ENCODE measurements at places on chromosomes 2 and 18.
A peak's percentile ranks its signal among the peaks of the same experiment; 100 is the strongest.

GRCh38 chr2:151334082-151334815, 23.1 kb upstream of the TNFAIP6 start:
- DNase-seq = no peak

GRCh38 chr18:33583901-33584300, 5.9 kb downstream of the ASXL3 start:
- DNase-seq = no peak

DNA sequence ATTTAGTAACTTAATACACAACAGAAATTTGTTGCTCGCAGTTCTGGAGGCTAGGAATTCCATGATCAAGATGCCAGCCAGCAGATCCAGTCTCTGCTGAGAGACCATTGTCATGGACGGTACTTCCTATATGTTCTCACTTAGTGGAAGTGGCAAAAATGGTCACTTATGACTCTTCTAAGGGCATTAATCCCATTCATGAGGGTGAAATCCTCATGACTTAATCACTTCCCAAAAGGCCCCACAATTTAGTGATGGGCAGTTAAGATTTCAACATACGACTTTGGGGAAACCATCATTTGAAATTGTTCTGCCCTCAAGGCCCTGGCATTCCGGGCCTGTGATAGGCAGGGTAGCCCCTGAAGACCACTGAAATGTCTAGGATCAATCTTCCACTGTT, 23.0 kb downstream of the BZW1 start:
- DNase-seq = no peak

GRCh38 chr2:46954951-46955571, 39.5 kb upstream of the MCFD2 start:
- peak; percentile 74 for DNase-seq

GRCh38 chr2:35417293-35417692, 938.3 kb upstream of the CRIM1 start:
- no peak for DNase-seq

- no peak for DNase-seq
Measured at GRCh38 chr2:117199511-117199910, 615.0 kb upstream of the DDX18 start.

DNA sequence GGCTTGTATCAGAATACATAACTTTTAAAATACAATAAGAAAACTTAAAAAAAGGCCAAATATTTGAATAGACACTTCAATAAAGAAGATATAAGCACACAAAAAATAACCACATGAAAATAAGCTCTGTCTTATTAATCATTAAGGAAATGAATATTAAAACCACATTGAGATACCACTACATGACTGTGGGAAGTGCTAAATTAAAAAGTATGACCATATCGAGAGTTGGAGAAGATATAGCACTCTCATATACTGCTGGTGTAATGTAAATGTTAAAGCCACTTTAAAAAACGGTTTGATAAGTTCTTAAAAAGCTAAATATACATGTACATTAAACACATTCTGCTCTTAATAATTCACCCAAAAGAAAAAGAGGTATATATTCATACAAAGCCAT, 104.6 kb upstream of the TRIB2 start:
- DNase-seq = no peak

- DNase-seq = no peak
Measured at GRCh38 chr18:8928847-8929780, 173.4 kb upstream of the NDUFV2 start.

- no peak for DNase-seq
Measured at GRCh38 chr2:45804987-45805755, 153.7 kb downstream of the PRKCE start.

- no peak for DNase-seq
Measured at GRCh38 chr2:26905341-26906198, 57.6 kb downstream of the DPYSL5 start.

DNA sequence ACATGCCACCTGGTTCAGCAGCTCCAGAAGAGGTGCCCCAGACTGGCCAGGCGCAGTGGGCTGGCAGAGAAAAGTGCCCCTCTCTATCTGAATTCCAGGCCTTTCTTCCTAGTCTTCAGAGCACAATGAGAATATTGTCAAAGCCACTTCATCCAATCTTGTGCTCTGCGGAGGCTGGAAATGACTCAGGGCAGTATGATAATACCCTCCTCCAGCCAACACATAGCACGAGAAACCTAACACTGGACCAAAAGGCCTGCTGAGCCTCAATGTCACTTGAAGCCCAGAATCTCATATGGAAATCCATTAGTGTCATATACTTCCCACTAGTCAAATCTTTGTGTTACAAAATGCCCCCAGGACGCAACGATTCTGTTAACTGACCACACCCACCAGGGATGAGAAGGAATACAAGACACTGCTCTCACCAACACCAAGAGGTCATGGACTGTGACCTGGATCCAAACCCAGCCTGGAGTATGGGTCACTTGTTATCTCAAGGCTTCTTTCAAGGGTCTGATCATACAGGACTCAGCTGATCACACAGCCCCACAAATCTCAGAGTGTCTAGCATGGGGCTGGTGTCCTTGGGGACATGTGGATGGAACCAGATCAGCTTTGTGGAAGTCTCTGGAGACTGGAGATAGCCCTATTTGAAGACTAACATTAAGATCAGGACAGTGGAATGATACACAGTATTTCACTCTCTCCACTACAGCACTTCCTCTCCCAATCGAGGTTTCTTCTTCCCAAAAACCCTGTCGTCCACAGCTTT, 10.1 kb downstream of the KIF3C start:
- no peak for DNase-seq

DNA sequence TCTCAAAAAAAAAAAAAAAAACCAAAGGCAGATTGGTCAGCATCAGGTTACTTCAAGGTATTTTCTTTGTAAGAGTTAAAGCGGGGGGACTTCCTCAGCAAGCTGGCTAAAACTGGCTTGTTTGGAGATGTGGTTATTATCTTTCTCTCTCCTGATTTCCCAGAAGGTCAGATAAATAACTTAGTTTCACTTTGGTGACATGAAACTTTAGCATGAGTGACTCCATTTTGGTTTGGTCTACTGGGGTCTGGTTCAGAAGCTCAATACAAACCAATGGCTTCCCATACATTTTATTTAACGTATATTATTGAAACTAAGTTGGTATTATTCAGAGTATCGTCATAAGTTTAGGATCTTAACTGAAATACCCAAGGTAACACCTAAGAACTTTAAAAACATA, 41.6 kb upstream of the AMMECR1L start:
- no peak for DNase-seq

- no peak for DNase-seq
Measured at GRCh38 chr2:86054535-86055082, 51.1 kb downstream of the POLR1A start.

DNA sequence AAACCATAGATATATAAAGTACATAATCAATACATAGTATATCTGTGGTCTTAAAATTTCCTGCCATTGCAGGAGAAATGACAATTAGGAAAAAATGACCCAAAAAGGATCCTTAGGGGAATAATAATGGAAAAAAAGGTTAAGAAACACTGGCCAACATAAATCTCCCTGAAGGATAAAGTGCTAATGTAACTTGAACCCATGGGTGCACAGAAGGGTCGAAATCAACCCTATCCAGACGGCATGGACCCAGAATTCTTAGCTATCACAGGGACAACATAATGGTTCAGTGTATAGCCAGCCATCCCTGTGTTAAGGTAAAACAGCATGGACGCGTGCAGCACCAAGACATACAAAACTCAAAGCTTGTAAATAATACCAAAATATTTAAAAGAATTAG, 150.8 kb downstream of the DYM start:
- DNase-seq = no peak

- DNase-seq = no peak
Measured at GRCh38 chr2:170928036-170928823, 823 bp upstream of the GORASP2 start.

GRCh38 chr2:233821709-233822100, 32.6 kb downstream of the HJURP start:
- DNase-seq = no peak

GRCh38 chr2:126579868-126580267, 76.1 kb upstream of the GYPC start:
- no peak for DNase-seq

DNA sequence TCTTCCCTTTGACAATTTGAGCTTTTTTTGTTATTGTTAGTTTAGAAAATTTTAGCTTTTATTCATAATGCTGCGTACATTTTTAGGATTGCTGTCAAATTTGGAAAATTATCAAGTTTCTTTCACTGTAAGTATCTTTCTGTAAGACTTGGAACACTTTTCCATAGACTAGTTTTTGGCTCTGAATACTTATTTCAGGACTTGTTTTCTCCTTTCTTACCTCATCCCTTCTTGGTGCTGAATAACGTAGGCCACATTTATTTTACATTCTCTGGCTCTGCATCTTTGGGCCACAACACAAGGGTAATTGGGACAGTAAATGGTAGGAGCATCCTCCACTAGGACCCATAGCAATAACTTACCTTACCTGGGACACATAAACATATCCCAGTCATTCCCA, 85.1 kb downstream of the CCDC85A start:
- no peak for DNase-seq

DNA sequence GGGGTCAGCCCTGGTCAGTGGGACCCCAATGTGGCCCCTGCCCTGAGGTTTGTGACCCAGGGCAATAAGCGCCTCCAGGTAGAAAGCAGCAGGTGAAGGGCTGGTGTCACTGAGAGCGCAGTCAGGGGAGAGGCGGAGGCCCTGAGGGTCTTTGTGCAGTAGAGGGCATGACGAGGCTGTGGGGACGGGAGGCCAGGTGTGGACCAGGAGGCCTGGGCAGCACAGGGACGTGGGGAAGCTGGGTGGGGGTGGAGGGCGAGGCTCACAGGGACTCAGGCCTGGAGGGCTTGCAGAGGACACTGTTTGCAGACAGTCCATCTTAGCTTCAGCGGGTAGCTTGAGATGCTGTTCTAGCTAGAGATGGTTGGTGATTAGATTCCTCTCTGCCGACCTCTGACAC, 32.0 kb downstream of the TRAF3IP1 start:
- no peak for DNase-seq

DNA sequence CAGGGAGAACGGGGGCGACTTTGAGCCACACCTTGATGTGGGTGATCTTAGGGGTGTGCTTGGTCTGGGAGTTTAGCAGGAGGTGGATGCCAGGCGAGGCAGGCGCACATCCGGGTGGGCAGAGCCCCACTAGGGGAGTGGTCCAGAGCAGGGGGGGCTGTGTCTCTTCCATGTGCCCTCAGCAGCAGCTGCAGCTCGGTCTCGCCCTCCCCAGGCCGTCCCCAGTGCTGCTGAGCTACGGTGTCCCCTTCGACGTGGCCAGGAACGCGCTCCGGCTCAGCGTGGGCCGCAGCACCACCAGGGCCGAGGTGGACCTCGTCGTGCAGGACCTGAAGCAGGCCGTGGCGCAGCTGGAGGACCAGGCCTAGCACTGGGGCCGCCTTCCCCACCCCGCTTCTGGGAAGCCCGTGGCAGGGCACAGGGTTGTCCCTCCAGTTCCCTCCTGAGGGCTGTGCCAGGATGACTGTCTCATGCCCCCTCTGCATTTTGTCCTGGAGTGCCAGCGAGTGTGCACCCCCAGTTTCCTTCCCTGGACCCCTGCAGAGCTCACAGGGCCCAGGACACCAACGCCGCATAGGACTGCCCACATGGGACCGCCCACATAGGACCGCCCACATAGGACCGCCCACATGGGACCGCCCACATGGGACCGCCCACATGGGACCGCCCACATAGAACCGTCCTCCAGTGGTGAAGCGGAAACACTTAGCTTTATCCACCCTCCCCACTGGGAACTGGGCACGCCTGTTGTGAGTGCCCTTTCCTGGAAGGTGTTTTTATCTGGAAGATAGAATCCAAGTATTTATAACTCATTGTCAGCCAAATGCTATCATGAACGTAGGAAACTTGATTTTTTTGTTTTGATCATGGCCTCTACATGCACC, 1.9 kb upstream of the ESPNL start:
- peak; percentile 55 for DNase-seq

DNA sequence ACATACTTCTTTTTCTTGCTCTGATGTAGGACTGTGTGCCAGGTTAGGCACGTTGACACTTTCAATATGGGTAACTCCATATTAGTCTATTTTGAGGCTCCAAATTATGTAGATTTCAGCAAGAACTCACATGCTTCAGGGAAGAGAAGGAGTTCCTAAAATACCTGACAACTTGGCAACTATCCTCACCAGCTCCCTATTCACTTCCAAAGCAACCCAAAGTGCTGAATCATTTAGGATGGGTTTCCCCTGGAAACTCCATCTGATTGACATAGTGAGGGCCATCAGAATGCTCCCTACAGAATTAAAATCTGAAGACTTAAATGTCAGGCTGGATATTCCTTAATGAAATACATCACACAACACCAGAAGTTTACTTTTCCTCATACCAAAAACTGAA, 32.5 kb upstream of the NFU1 start:
- no peak for DNase-seq

GRCh38 chr18:9055185-9055584, 47.3 kb upstream of the NDUFV2 start:
- DNase-seq = peak; percentile 44

DNA sequence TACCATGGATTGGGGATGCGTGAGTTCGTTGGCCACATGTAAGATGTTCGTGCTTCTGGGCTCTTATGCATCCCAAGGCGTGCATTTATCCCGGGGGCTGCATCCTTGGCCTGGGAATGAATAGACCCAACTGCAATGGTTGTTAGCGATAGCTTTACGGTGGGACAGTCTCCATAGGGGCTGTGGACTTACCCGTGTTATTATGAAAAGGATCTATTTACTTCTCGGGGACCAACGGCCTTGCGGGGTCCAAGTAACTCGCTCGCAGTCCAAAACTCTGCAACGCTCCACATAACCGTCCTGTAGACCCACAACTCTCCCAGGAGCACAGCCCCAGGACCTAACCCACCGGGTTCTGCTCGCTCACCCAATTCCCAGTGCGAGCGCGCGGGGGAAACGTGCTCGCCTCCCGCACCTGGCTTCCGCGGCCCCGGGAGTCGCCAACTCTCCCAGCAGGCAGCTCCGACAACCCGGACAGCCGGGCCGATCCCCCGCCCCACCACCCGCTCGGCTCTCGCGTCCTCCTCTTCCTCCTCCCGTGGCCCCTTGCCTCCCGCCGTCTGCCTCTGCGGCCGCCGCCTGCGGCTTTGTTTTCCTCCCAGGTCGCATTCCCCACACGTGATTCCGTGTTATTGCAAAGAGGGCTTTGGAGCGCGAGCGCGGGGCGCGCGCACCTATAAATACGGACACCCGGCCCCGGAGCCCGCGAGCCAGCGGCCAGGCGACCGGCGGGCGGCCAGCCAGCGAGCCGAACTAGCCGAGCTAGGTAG, at the start of gene CABLES1:
Gene CABLES1 (plus strand): TSS at position 706 of the 770 bp plus-strand sequence. CDS start 278 bp downstream, outside the sequence.
- DNase-seq = peak; percentile 83

DNA sequence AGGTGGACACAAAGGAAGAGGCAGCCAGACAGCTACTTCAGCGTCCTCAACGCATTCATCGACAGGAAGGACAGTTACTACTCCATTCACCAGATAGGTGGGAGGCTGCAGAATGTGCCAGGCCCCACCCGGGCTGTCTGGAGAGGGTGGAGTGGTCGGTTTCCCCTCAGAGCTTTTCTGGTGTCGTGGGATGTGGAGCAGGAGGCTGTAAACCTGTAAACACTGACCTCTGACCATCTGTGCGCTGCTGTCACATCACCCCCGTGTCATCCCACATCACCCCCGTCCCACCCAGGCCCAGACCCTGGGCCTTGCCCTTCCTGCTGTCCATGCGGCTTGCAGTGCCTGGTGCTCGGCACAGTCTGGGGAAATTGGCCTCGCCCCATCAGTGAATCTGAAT, 17.1 kb downstream of the ATG4B start:
- no peak for DNase-seq
